ENCODE measurements at places on chromosomes 5 and 9.
A peak's percentile ranks its signal among the peaks of the same experiment; 100 is the strongest.

DNA sequence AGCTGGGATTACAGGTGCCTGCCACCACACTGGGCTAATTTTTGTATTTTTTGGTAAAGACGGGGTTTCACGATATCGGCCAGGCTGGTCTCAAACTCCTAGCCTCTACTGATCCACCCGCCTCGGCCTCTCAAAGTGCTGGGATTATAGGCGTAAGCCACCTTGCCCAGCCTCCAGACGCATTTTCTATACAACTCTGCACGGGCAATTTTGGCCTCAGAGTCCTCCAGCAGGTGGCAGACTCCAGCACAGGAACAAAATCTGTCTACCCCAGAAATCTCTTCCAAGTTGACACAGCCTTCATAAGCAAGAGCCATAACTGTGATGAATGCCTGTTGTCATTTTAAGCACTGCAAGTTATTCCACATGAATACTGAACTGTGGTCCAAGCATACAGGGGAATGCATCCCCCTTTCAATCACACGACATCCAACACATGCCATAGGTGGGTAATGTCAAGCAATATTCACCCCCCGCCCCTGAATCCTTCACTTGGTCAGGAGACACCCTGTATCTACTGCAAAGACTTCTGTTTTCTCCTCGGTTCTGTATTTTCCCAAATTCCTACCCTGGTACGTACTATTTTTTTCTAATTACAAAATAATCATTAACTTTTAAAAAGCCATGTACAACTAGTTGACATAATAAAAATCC, 50.8 kb downstream of the ALDH7A1 start:
- peak; percentile 56 for DNase-seq

DNA sequence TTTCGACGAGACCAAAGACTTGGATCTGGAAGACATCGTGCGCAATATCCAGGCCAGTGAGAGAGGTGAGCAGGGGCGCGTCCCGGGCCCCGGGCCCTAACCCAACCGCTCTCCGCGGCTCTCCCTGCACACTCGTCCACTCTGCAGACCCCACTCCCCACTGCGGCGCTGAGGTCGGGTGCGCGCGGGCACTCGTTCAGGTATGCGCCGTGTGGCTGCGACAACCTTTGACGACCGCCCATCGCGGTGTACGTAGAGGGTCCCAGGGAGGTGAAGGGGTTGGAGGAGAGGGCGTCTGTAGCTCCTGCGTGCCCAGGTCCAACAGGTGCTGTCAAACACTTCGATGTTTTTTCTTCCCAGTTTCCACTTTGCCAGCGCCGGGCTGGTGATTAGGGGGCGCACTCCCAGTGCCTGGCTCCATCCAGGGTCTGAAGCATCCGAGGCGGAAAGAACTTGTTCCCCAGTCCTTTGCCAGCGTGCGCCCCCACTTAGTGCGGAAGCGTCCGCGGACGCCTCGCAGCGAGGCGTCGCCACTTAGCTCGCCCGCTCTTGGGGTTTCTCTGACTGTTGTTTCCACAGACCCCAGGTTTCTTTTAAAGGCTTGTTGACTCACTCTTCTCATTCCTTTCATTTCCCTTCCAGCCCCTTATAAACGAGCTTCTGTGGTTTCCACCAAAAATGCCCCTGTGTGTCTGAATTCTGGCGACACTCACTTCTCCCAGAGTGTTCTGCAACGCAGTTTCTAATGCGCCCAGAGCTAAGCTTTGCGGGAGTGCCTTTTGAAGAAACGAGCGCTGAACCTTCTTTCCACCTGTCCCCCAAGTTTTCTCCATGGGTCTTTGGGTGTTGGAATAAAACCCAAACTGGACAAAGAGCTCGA, 1.6 kb downstream of the NPR3 start:
- DNase-seq: no peak

GRCh38 chr5:136051486-136052220, 22.9 kb downstream of the TGFBI start:
- no peak for DNase-seq

- no peak for DNase-seq
Observed at GRCh38 chr5:169723103-169723831, 86.2 kb downstream of the DOCK2 start.

DNA sequence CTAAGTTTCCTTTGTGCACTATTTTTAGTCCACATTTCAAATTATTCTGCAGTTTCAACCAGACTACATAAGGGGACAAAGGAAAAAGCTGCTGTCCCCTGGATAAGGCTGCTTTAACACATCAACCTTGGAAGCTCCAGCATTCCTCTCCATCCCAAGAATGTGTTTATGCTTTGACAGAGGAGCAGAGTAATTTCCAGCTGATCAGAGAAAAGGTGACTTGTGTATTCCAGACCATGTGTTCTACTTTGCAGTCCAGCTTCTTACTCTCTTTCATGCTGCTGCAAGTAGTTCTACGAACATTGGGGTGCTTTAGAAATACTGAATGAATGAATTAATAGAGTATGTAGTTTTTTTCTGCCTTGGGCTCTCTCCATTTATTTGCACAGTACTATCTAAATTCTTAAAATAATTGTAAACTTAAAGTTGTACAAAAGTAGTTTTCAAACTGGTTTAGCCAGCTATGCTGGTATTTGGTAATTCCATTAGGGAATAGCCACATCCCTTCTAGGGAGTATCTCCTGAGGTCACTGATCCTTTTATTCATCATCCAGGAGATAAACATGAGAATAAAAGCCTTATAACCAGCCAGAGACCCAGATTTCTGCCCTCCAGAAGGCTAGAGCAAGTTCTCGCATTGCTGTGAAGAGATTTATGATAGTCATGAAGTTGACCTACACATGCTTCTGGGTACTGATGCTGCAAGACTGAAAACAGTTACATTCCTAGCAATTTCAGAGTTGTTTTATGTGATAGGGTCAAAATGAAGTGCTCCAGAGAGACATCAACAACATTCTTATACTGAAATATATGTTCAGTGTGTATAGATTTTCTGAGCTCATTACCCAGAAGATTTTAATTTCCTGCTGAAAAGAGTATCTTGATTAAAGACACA, 215.2 kb downstream of the COMMD10 start:
- DNase-seq: no peak

GRCh38 chr5:16536246-16536645, 70.6 kb upstream of the ZNF622 start:
- no peak for DNase-seq

DNA sequence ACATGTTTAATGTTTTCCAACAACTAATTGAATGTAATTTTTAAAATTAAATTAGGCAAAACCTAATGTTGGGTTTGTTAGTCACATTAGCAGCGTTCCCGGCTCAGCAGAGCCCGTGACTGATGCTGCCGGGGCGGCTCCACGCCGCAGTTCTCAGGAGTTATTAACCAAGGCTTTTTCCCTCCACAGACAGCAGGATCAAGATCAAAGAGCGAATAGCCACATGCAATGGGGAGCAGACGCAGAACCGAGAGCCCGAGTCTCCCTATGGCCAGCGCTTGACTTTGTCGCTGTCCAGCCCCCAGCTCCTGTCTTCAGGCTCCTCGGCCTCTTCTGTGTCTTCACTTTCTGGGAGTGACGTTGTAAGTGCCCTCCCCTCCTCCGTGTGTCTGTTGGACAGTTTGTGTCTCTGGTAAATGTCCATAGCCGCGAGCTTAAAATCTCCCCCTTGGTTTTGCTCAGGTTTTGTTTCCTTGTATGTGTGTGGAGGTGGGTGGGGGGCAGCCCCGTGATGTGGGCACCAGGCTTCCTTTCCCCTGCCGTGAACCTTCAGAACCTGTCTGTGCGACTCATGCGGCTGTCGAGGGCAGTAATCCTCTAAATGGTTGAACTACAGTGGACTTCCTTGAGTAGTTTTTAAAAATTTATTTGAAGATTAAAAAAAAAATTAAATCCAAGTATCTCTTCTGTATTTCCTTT, 37.1 kb downstream of the TENT4A start:
- DNase-seq: no peak

DNA sequence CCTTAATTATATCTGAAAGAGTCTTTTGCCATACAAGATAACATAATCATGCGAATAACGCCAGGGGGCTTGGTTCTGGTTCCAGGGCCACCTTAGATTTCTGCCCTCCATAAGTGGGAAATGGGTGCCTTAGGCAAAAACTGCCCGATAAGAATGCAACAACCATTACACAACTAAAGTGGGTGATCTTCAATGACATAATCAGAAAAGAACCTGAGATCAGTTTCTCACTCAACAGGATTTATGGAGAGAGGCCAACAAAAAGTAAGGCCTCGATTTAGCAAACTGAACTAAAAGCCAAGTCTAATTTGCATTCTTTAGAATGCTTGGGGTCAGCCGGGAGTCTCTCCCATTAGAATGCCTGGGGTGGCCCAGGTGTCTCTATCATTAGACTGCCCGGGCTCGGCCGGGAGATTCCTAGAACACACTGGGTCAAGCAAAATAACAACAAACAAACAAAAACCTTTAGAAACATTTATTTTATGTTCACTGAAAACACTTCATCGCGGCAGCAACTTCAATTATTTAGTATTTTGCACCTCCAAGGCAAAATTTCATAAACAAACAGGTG, 194.8 kb downstream of the AUH start:
- DNase-seq: no peak

- no peak for DNase-seq
Observed at GRCh38 chr9:17520268-17521064, 58.4 kb upstream of the SH3GL2 start.

DNA sequence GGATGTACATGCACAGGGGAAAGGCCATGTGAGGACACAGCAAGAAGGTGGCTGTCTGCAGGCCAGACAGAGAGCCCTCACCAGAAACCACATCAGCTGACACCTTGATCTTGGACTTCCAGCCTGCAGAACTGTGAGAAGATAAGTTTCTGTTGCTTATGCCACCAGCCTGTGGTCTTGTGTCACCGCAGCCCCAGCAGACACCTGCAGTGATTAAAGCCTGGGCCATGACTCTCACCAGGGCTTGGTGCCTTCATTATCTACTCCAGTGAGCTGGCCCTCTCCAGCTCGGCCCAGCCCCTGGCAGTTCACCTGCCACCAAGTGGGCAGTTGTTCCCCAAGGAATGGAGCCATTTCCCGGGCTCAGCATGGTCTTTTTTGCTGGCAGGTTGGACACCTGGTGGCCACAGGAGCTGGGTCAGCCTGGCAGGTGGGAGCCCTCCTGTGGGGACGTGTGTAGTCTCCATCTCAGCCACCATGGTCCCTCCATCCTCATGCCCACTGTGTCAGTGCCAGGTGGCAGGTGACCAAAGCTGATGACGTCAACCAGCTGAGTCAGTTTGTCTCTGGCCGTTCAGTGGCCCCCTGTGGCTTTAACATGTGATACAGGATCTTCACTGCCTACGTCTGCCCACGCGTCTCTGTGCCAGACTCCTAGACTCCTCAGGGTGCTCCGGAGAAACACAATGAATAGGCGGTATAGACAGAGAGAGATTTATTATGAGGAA, 99.9 kb upstream of the PPP1R26 start:
- DNase-seq: no peak

- no peak for DNase-seq
Observed at GRCh38 chr5:173505634-173506033, 110.8 kb downstream of the BOD1 start.

GRCh38 chr9:126992427-126992826, 77.8 kb downstream of the RALGPS1 start:
- DNase-seq: no peak

DNA sequence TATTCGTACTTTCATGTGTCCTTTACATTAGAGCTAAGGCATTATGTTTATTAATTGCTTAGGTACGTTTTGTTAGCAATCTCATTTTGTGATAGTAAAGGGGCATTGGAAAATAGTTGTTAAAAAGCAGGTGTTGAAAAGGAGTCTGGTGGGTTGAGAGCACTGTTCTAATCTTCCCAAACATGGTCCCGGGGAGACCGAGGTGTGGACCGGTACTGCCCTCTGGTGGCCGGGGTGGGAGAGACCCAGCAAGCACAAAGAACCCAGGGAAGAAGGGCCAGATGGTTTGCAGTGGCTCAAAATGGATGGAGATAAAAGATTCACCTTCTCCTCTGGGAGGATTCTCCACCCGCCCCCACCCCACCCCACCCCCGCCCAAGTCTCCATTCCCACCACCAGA, 26.1 kb downstream of the IDNK start:
- DNase-seq: peak; percentile 70

DNA sequence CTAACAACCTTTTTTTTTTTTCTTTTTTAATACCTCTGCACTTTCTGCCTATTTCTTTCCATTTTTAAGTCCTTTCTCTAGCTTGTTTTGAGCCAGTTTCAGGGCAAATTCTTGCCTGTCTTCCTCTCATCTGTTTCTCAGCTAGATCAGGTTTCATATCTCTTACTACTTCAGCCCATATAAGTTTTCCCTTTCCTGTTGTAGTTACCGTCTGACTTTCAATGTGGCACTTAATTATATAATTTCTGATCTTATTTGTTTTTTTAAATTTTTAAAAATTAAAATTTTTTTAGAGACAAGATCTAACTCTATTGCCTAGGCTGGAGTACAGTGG, 104.7 kb upstream of the ELL2 start:
- DNase-seq: no peak

- DNase-seq: no peak
Observed at GRCh38 chr5:177985430-177986040, 10.5 kb downstream of the PROP1 start.

DNA sequence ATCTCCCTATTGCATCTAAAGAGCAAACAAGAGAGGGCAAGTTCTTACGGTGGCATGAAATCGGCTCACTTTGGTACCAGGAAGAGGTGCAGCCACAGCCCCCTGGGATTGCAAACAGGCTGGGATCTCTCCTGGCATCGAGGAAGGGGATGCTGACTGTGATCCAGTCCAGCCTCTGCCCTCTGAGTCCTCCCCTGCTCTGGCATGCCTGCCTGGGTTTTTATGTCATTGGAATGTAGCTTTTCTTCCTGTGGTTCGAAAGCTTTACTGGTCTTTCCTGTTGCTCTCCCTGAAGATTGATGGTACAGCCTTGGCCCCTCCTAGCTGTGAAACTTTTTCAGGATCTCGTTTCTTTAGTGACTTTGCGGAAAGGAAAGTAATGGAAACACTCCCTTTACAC, 6.6 kb downstream of the SLC46A2 start:
- DNase-seq: no peak

- DNase-seq: no peak
Observed at GRCh38 chr5:75523275-75523674, 11.6 kb downstream of the POLK start.

- DNase-seq: no peak
Observed at GRCh38 chr5:141528291-141528984, 39.6 kb downstream of the PCDHGC5 start.

DNA sequence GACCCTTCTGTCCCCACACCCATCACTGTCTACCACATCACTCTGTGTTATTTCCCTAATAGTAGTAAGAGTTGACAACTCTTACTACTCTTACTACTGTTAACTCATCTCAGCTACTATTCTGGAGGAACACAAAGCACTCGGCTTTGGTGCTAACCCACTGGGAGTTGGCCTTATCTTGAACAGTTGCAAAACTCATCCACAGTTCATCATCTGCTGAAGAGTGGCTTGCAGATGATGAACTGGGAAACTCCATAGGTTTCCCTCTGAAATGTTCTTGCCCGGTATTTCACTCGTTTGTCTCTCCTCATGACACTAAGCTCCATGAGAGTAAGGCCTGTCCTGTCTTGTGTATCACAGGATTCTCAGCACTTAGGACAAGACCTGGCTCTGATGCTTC, 221.4 kb downstream of the NR3C1 start:
- no peak for DNase-seq

DNA sequence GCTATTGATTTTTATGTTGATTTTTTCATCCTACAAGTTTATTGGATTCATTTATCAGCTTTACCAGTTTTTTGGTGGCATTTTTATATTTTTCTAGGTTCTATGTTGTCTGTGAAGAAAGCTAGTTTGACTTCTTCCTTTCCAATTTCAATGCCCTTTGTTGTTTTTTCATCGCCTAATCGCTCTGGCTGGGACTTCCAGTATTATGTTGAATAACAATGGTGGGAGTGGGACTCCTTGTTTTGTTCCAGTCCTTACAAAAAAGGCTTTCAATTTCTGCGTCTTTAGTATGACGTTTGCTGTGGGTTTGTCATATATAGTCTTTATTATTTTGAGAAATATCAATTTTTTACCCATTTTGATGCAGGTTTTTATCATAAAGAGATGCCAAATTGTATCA, 175.6 kb upstream of the CCNH start:
- DNase-seq: no peak
